HAP-1 (cell line): ENCODE measurements at places on chromosomes 7 and 10.

DNA sequence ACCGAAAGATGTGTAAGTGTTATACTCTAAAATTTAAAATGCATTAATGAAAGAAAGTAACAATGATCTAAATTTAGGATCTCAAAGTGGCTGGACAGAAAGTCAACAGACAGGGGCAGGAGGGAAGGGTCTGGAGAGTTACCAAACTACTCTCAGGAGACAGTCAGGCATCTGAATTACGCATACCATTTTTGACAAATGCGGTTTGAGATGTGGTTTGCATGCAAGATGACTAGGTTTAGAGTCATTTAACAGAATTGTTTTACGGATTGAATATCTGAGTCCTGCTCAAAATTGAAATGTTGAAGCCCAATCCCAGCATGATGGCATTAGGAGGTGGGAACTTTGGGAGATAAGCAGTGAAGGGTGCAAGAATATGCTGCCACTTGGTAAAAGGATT, 314.1 kb downstream of the WDR11 start:
- no peak for DNase-seq

DNA sequence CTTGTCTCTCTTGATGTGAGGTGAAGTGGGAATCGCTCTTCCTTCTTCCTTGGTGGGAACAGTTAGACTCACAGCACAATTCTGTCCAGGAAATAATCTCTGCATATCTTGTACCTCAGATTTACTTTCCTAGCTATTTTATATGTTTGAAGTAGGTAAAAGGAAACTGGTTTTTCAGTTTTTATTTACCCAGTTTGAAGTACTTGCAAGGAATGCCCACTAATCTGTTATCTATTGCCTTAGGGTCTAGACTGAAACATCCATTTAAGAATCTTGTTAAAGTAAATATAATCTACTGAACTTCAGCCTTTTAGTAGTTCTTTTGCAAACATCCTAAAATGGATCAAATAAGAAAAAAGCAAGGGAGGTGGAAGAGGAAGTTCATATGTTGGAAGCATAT, 229.8 kb downstream of the KCND2 start:
- no peak for DNase-seq

DNA sequence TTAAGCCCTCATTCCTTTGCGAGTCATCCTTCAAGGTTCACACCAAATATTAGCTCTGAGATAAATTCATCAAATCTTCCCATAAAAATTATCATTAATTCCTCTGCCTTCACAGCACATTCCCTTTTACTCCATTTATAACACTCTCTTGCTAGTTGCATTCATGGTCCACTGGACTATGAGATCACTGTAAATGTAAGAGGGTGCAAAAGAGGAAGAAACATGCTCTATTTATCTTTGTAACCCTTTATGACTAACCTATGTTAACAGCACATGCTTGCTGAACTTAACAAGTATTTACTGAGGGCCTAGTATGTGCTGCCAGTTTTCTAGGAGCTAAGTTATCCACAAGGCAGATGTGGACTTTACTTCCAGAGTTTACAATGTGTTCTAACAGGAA, 86.7 kb upstream of the TMEM168 start:
- no peak for DNase-seq

GRCh38 chr10:121324678-121325213, 273.5 kb downstream of the FGFR2 start:
- no peak for DNase-seq

GRCh38 chr7:116951366-116952292, 1.7 kb upstream of the ST7 start:
- no peak for DNase-seq

DNA sequence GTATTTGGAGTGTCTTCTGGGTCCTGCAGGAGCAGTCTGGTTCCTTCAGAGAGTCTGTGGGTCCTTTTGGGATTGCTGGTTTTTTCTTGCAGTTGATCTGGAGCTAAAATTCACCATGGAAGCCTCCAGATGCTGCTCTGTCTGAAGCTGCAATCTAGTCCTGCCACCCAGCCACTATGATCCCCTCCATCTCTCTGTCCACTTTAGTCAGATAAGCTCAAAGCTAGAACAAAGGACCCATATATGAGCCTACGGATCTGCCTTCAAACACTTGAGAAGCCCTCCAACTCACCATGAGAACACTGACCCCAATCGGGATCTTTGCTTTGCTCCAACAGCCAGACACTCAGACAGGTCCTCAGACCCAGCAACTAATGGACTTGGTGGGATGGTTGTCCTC, 618 bp upstream of the TBXAS1 start:
- no peak for DNase-seq

GRCh38 chr7:112511451-112512202, 30.8 kb downstream of the LSMEM1 start:
- no peak for DNase-seq

DNA sequence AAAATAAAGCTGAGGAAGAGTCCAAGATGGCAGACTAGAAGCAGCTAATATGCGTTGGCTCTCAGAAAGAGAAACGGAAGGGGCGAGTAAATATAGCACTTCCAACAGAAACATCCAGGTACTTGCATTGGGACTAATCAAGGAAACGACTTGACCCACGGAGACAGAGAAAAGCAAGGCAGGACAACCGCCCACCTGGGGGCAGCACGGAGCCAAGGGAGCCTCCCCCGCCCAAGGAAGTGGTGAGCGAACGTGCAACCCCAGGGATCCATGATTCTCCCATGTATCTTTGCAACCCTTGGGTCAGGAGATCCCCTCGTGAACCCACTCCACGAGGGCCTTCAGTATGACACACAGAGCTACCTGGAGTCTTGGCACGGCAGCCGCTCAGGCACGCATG, 45.4 kb upstream of the GRM3 start:
- DNase-seq, result peak; percentile 78

GRCh38 chr7:8290645-8291308, 28.8 kb upstream of the ICA1 start:
- DNase-seq, result no peak

DNA sequence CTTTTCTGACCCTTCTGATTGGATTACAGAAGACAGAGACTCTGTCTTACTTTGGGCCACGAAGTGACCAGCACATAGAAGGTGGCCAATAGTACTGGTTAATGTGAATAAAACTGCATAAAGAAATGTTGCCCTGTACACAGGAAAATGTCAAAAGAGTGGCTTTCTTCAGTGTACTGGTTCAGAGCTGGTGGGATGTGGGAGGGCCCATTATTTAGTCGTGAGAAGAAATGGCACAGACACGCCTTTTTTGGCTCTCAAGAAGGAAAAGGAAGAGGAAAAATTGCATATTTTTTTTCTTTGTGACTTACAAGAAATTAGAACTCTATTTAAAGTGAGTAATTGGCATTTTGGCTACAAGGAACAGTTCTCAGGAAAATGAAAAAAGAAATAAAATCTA, 129.7 kb downstream of the DGKI start:
- no peak for DNase-seq

DNA sequence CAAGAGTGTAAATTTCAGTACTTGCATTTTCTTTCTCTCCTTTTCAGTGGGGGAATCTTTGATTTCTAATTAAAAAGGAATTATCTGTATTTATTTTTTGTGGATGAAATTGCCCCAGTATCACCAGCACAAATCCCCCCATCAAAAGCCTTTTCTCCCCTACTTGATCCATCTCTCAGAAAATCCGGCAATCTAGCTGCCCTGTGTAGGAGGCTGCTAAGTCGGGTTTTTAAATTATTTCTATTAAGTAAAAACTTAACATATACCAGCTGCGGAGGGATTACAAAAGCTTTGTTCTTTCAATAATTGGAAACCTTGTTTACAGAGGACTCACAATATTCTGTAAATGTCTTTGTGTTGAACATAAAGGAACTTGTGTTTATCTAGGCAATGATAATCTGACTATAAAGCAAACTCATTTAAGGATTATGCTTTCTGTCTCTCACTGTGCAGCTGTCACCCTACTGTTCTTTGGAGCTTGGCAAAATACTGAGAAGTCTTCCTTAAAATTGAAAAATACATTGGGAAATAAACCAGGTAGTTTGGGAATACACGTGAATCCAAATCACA, 177.4 kb upstream of the PRR15 start:
- DNase-seq, result peak; percentile 98

- no peak for DNase-seq
These were observed 31.5 kb downstream of the CUL1 start for GRCh38 chr7:148729984-148730733.

- no peak for DNase-seq
These were observed 96.8 kb downstream of the PPP1R3C start for GRCh38 chr10:91536111-91536510.

DNA sequence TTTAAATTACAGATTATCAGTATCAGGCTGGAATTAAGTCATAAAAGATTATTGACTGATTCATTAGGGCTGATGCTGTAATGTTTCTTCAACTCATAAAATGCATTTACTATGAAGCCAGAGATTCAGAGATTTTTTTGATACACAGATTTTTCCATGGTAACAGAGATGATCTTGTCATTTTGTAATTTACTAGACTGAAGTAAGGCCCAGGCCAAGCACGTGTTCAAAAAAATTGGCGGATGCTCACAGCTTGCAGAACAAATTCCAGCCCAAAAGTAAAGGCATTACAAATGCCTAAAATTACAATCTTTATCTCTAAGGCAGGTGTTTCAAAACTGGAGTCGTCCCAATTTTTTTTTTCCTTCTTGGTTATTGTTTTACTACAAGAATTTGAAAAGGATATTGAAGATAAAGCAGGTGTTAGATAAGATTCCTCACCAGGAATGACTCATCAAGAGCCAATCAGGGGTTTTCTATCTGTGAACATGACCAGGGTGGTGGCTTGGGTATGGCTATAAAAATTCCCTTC, 78.4 kb upstream of the MEOX2 start:
- no peak for DNase-seq

DNA sequence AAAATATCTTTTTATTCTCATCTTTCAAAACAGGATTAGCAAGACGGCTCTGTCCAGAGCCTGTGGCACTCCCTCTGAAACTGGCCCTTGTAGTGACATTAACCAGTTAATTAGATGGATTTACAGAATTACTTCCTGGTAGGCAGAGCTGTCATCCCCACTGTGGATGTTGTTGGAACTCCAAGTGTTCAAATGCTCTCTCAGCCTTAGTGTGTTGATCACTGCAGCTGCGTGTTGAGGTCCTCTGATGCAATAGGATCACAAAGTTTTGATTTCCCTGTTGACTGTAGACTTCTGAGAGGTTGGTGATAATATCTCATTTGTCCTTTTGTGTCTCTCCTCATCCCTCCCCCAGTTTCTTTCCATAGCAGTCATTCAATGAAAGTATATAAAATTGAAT, 117.3 kb upstream of the CDK6 start:
- no peak for DNase-seq

DNA sequence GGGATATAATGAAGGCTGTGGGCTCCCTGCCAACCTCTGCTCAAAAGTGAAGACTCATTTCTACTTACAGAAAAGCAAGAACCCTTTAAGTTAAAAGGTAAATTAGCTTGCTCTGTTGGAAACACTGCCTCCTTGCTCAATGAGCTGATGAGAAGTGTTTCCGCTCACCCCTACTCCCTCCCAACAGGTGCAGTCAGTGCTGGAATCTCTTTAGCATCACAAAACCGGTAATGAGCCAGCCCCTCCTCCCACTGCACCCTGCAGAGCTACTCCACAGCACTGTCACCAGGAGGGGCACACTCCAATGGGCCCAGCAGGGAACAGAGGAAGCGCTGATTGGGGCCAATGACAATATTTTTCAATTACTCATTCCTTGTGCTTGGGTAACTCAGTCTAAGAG, 262.5 kb downstream of the TCERG1L start:
- no peak for DNase-seq

GRCh38 chr10:106866244-106866845, 298.2 kb downstream of the SORCS1 start:
- no peak for DNase-seq

DNA sequence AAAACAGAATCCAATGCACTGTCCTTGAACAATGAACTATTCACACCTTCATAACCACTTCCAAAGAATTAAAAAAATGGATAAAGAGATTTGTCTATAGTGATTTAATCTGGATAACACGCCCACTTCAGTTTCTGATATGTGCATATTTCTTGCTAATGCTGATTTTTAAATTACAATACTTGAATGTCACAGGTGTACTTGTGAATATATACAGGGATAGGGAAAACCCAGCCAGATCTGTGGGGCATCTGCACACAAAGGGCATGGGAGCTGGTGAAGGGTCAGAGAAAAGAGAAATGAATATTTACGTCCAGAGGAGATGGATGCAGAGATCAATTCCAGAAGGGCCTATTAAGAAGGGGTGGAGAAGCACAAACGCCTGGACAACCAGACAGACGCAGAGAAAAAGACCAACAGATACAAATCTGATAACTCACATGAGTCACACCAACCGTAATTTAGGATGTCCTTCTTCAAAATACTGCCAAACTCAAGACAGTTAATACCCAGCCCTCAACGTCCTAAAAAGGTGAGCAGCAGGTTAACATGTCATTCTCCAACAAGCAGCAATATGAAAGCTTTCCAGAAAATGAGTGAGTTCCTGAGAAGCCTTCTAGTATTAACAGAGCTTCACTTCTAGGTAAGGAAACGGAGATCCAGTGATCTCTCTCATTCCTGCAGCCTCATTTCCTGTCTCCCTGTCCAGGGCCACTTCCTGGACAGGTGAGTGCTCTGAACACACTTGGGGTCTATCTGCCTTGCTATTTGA, 41.9 kb downstream of the PIP4K2A start:
- DNase-seq, result peak; percentile 47

- DNase-seq, result peak; percentile 28
These were observed 3.1 kb downstream of the HERPUD2 start for GRCh38 chr7:35691827-35692307.

- DNase-seq, result no peak
These were observed 30.1 kb downstream of the PDZD8 start for GRCh38 chr10:117345143-117345542.

- DNase-seq, result peak; percentile 77
These were observed 219.0 kb downstream of the CCDC3 start for GRCh38 chr10:12782537-12782936.

GRCh38 chr7:28002638-28003037, 178.0 kb downstream of the JAZF1 start:
- DNase-seq, result no peak

GRCh38 chr7:100822236-100823139, 4.8 kb downstream of the EPHB4 start:
- no peak for DNase-seq

GRCh38 chr10:24425151-24425550, 216.2 kb downstream of the KIAA1217 start:
- no peak for DNase-seq

- DNase-seq, result no peak
These were observed 20.9 kb upstream of the UBE3C start for GRCh38 chr7:157117796-157118195.
